ENCODE measurements at places on chromosomes 2 and 18.

GRCh38 chr18:12246849-12247808, 7.0 kb upstream of the CIDEA start:
- DNase-seq: peak; percentile 72

DNA sequence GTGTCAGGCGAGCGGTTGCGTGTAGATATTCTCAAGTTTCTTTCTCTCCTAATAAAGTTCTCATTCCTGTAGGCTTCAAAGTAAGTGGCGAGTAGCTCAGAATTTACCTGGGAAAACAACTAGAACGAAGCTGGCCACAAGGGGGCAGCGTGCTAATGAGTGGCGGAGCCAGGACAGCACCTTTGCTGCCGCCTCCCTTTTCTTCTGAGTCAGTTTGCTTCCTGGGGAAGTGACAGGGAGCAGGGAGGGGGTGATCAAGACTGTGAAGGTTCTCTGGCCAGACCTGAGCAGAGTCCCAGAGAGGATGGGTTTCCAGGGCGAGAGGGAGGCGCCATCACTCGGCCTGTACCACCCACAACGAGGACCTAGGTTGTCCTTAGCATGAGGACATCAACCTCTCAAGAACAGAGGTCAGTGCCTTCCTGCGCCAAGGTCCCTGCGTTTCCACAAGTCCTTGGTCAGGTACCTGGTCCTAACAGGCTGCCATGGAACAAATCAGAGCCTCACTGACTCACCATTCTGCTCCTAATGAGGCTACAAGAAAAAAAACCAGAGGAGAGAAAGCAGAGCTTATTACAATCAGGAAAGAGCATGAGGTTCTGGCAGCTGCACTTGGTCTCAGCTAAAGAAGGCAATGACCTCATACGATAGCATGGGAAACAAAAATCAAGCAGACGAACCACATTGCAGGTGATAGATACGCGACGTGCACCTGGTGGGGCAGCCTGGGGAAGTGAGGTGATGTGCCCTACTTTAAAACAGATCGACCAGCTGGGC, 98.7 kb downstream of the PLB1 start:
- DNase-seq: peak; percentile 91

DNA sequence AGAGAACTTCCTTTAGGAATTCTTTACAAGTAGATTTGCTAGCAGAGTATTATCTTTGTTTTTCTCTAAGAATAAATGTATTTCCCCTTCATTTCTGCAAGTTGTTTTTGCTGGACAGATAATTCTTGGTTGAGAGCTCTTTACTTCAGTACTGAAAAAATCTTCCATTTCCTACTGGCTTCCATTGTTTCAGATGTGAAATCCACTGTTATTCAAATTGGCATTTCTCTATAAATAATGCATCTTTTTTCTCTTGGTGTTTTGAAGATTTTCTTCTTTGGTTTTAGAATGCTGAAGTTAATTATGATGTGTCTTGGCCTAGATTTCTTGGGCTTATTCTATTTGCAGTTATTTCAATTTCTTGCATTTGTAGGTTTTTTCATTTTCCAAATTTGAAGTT, 270.0 kb upstream of the GYPC start:
- no peak for DNase-seq

GRCh38 chr2:136151021-136151971, 33.3 kb upstream of the CXCR4 start:
- no peak for DNase-seq

- DNase-seq: peak; percentile 7
These were observed 14.0 kb downstream of the SMARCAL1 start for GRCh38 chr2:216426166-216426777.

GRCh38 chr2:27723372-27724144, 48.0 kb upstream of the MRPL33 start:
- peak; percentile 86 for DNase-seq

GRCh38 chr2:159185401-159186130, 100.9 kb downstream of the WDSUB1 start:
- peak; percentile 62 for DNase-seq
